ENCODE measurements at places on chromosomes 12 and 14.

- DNase-seq = peak; percentile 31
These were observed 484 bp downstream of the PPP1CC start for GRCh38 chr12:110742096-110742717.

GRCh38 chr12:117452112-117452511, 90.7 kb upstream of the NOS1 start:
- no peak for DNase-seq

GRCh38 chr12:107344035-107344808, 250.9 kb upstream of the CRY1 start:
- peak; percentile 81 for DNase-seq

DNA sequence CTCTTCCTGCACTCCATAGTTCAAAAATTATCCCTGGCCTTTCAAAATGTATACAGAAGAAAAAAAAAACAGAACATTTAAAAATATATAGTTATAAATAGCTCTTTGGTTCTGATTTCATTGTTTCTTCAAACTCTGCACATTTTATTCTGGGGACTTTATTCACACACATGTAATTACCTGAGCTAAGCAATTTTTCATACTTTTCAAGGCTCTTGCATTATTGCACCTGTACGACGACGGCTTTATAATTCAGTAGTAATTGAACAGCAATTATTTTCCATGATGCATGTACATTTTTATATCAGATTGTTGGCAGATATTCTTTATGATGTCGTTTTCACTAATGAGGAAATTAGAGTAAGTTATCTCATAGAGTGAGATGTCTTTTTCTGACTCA, 13.5 kb upstream of the SLC15A5 start:
- DNase-seq = no peak

DNA sequence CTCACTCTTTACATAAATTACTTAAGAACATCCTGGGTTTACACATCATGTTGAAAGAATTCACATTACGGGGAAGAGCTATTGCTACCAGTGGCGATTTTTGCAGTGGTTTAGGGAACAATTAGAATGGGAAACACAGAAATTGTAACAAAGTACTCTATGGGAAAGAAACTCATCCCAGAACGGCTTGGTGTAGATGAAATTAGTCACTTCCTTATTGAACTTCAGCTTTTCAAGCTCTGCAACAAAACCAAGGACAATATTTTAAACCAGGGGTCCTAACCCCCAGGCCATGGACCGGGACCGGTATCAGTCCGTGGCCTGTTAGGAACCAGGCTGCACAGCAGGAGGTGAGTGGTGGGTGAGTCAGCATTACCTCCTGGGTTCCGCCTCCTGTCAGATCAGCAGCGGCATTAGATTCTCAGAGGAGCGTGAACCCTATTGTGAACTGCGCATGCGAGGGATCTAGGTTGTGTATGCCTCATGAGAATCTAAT, 32.3 kb upstream of the FICD start:
- DNase-seq = no peak

- DNase-seq = no peak
These were observed 28.7 kb downstream of the AICDA start for GRCh38 chr12:8584004-8584403.

GRCh38 chr12:74449872-74450271, 87.8 kb upstream of the ATXN7L3B start:
- DNase-seq = peak; percentile 81

- DNase-seq = peak; percentile 3
These were observed 241.6 kb upstream of the TMTC1 start for GRCh38 chr12:30025317-30025716.

DNA sequence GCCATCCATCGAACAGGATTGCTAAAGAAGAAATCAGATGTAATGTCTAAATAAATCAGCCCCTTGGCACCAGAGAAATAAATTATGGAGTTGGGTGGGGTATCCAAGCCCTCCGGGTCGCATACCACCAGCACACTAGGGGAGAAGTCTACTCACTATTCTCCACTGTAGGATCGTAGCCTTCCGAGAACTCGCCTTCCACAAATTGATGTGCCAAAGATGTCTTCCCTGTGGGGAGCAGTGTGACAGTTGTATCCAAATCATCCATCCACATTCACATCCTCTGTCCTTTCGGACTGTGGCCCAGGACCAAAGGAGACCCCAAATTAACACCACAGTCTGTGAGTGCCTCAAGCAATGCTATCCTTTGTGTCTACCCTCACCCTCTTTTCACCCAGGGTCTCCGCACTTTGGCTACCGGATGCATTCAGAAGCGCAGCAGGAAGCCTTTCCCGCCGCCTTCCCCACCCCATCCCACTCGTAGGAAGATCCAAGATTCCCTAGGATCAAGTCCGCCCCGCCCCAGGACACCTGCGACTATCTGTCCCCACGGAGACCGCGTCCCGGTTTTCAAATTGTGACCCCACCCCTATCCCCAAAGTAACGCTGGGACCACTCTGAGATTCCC, 786 bp downstream of the RHEBL1 start:
- DNase-seq = peak; percentile 44

DNA sequence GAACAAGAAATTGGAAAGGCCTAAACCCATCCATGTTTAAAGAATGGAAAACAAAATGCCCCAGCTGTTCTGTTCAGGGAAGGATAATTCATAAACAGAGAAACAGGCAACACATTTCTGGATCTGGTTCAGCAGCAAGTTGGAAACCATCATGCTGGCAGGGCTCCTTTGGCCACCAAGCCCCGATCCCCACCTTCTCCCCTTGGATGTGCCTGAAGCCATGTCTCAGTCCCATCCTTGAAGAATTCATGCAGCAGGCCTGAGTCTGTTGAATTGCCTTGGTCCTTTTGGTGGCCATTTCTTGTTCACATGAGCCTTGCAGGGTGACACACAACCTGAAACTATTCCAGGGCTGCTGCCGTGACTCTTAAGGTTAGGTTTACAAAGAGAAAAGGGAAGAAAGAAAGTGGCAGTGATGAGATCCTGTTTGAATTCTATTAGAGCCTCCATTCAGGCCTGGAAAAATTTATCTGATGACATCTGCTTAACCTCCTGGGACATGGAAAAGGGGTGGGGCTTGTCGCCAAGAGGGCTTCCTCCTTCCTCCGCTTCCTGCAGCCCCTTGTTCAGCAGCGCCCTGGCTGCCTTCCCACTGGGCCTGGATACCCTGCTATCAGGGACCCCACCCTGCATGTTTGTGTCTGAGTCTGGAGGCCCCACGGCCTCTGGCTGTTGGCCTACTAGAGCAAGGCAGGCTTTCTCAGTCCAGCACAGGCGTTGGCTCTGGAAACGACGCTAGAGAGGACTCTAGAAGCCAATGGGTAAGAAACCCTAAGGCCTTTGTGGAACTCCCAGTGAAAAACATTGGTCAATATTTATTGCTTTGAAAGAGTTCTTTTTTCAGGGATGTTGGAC, 341.9 kb downstream of the C12orf75 start:
- DNase-seq = no peak

DNA sequence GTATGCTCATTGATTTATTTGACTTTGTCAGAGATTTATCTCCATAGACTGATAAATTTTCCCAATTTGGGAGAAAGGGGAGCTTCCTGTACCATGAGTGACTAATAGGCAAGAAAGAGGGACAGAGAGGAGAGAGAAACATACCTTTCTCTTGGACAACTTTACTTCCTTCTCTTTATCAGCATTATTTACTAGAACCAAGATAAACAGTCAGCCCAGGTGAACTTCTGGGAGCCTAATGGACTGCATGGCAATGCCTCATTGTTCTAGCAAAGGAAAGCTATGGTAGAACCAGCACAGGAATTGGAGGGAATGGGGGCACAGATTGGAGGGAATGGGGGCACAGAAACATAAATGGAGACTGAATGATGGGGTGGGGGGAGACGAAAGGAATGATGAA, 63.4 kb upstream of the STXBP6 start:
- DNase-seq = no peak

DNA sequence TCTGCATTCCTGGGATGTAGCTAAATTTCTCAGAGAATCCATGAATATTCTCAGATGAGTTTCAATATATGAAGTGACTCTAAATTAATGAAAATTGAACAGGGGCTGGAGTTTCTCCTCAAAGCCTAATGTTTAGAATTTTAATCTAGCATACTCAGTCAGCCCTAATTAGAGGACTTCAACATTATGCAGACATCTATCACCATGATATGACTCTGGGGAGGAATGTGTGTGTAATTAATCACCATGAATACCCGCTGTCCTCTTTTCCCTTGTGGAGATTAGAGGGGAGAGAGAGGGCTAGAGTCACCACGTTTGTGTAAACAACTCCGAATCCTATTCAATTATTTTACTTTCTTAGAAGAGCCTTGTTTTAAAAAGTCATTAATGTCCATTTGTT, 698.6 kb upstream of the MDGA2 start:
- DNase-seq = no peak

DNA sequence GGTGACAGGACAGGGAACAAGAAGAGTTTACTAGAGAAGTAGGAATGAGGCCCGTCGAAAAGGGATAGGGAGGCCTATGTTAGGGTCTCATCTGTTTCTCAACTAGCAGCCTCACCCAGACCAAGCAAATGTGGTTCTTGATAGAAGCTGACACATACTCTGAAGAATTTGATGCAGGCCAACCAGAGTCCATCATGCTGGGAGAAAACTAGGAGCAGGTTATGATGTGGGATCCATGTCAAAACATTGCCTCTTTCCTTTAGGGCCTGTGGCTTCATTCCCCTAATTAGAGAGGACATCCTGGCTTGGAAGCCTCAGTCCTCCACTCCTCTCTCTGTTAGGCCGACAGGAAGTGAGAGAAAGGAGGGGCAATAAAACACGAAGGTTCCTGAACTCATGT, 122.8 kb downstream of the NTF3 start:
- peak; percentile 96 for DNase-seq

- DNase-seq = no peak
These were observed 336.2 kb upstream of the GARIN6 start for GRCh38 chr12:99311373-99311772.

DNA sequence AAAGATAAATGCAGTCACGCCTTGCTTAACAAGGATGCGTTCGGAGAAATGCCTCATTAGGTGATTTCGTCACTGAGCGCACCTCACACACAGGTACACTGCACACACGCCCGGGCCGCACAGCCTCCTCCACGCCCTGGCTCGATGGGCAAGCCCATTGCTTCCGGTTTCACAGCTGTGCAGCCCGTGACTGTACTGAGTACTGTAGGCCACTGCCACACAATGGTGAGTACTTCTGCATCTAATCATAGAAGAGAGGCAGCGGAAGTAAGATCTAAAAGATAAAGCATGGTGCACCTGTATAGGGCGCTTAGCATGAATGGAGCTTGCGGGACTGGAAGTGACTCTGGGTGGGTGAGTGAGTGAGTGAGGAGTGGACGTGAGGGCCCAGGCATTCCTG, 4.3 kb downstream of the RIMBP2 start:
- DNase-seq = no peak

GRCh38 chr12:49552425-49552824, 13.6 kb downstream of the KCNH3 start:
- no peak for DNase-seq

DNA sequence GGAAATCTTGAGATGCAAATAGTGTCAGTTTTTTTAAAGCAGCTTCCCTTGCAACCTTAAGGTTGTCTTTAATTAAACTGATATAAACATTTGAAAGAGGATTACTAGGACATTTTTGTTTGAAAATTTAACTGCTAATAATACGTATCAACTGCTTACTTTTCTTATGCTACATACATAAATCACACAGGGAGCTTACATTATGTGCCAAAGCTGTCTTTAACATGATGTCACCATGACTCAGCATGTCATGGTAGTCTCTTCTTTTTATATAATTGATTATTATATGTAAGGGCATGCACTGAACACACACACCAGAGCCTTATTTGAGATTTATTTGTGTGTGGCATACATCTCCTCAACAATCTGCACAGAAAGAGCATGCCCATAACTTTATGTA, 63.0 kb upstream of the PTHLH start:
- DNase-seq = peak; percentile 76

DNA sequence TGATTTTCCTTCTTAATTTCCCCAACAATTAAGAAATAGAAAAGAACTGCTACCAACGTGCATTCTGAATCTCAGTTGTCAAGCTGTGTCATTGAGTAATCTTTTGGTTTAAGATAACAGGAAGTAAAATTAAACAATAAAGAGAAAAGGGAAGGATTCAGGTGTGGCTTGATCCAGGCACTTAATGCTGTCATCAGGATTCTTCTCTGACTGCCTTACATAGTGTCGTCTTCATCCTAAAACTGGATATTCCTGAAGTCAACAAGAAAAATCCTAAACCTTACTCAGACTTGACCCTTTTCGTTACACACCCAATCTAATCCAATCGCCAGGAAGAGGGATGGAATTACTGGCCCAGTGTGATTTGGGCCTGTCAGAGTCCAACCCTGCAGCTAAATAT, 443.8 kb downstream of the MED13L start:
- no peak for DNase-seq

GRCh38 chr12:115638733-115639647, 638.5 kb downstream of the MED13L start:
- DNase-seq = no peak

DNA sequence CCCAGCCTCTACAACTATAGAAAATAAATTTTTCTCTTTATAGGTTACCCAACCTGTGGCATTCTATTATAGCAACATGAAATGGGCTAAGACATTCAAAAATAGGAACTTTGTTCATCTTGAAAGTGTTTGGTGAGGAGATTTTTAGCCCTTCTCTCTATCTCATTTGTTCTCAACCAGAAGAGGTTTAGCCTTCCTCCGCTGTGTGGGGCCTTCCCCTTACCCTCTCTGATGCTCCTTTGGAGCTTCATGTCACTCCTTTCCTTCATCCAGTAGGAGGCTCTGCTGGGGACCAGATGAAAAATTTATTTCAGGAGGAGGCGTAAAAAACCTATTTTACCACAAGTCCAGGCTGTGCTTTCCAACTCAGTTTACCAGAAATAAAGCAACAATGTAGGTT, 94.1 kb downstream of the RTN1 start:
- no peak for DNase-seq

DNA sequence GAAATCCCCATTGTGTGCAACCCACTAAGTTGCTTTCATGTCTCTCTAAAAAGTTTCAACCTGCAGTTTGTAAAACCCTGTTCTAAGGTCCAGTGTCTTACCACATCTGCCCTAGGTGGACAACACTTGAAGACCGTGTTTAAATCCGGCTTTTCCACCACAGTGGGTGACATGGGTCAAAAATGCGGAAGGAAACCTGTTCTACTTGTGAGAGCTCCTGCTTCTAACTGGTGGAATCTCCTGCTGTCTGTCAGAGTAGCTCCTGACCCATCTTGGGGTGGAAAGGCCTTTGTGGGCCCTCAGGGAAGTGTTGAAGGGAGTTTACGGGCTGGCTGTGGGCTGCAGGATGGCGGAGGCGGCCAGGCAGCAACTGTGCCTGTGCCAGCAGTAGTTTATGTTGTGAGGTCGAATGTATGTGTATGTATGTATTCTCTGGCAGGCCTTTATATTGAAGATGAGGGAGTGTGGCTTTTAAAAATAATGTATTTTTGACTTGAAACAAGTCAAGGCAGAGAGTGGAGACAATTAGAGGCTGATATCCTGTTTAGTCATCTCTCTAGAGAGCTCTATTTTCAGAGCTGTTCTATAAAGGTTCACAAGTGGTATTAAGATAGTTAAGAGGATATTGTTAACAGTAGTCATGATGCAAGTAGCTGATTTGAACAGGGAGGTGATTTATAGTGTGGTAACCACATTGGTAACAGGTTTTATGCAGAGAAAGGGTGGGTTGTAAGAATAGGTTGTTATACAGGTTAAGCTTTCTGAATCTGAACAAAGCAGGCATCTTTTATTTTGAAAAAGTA, 67.0 kb downstream of the PRKCH start:
- DNase-seq = peak; percentile 8

Data from EL (cell line).